Parietal lobe (tissue), 2 donors: ENCODE measurements at places on chromosomes 6 and 20. TPM values are rescaled to one million over a fixed set of nuclear protein-coding genes. Genes with fewer than 3 reads are reported as not detected.

The C6orf58 gene
- 2.2 TPM for total RNA-seq

The CLVS2 gene
- 70.1 TPM for total RNA-seq

The ERVFRD-1 gene
- total RNA-seq, result not detected

The MEA1 gene
- 27.9 TPM for total RNA-seq

The ME1 gene
- total RNA-seq, result 2.2 TPM

The MATN4 gene
- total RNA-seq, result not detected

The COL12A1 gene
- total RNA-seq, result 67.3 TPM

The OPRM1 gene
- total RNA-seq, result 0.94 TPM

The TEAD3 gene
- total RNA-seq, result 0.63 TPM

The FLRT3 gene
- 21.9 TPM for total RNA-seq

The PLTP gene
- total RNA-seq, result 13.5 TPM

The CTSZ gene
- 10.3 TPM for total RNA-seq

The METTL24 gene
- 1.6 TPM for total RNA-seq

The TPX2 gene
- total RNA-seq, result 11.0 TPM

The PCNA gene
- 45.7 TPM for total RNA-seq

The EYA2 gene
- 0.94 TPM for total RNA-seq

The BIRC7 gene
- not detected for total RNA-seq

The FNDC1 gene
- total RNA-seq, result 0.63 TPM

The PRSS35 gene
- 2.5 TPM for total RNA-seq

The NKAIN2 gene
- 133 TPM for total RNA-seq

The TPD52L1 gene
- 3.8 TPM for total RNA-seq

The ALDH5A1 gene
- 13.5 TPM for total RNA-seq

The PI3 gene
- not detected for total RNA-seq

The NMBR gene
- 6.6 TPM for total RNA-seq

The ADGRF1 gene
- not detected for total RNA-seq

The NRN1 gene
- total RNA-seq, result 13.1 TPM

The GLP1R gene
- total RNA-seq, result not detected

The EDN1 gene
- total RNA-seq, result 3.8 TPM

The APCDD1L gene
- not detected for total RNA-seq

The TGM3 gene
- total RNA-seq, result 0.31 TPM
